ENCODE measurements at places on chromosomes 4 and X.

DNA sequence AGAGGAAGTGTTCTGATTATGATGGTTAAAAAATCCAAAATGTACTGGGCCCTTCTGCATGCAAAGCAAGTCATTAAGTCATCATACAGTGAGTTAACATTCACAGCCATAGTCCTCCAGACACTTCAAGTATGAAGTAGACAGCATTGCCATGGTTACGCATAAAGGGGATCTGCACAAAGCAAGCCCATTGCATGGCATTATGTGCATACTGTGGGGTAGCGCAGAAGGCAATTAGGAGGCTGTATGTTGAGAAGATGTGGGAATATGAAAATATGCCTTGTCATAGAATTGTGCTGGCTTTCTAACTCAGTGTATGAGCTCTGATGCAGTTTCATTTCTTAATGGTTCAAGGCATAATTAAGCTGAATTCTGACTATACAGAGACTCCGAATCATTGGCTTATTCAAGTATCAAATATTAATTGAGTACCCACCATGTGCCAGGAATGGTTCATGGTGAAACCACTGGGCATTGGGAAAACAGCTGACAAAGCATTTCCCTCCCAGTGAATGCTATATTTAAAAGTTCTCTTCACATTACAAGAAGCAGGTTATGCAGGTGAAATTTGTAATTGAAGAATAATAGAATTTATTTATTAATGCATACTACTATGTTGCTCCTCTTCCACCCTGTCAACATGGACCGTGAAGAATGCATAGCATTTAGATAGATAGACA lies 588.9 kb downstream of the ZNF674 start:
- DNase-seq: no peak

GRCh38 chrX:156001667-156002021 lies 4.1 kb downstream of the IL9R start:
- DNase-seq: no peak

- no peak for DNase-seq
Observed at GRCh38 chr4:174928575-174929253, 10.6 kb downstream of the ADAM29 start.

DNA sequence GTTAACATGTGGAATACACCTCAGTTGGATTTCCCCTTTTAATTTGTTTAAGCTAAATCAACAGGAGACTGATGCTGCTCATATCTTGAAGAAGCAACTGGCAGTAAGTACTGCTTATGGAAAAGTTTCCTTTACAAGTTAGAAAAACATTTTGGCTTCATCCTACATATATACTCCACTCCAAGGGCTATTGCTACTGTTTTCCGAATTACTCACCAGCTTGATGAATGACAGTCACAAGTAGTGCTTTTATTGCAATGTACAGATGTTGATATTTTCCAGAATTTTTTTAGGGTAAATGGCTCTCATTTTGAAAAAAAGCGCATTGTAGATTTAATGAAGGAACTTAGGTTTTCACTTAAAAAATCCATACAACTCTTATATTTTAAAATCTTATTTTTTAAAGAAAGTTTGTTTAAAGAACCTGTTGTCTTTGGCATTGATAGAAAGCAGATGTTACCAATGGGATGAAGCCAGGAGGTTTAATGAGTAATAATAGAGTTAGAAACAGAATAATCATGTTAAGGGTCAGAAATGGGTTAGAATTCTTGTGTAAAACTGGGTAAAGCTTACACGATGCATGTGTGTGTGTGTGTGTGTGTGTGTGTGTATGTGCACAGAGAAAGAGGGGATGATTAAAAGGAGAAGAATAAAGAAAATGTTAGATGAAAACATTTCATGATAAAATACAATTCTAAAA lies 272.9 kb downstream of the CFAP299 start:
- no peak for DNase-seq

DNA sequence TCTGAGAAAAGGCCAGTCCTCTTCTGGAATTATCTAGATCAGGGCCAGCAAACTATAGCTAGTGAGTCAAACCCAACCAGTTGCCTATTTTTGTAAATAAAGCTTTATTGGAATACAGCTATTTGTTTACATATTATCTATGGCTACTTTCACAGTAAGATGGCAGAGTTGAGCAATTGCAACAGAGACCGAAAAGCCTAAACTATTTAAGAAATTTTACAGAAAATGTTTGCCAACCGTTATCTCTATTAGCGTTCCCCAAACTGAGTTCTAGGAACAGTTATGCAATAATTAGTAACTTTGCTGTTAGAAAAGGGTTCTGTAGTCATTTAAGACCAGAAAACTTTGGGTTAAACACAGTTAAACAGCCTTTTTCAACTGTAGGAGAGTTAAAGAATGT lies 10.5 kb downstream of the TEX13B start:
- no peak for DNase-seq

GRCh38 chr4:150572704-150573504 lies 9.0 kb upstream of the MAB21L2 start:
- DNase-seq: no peak

GRCh38 chr4:128787509-128788311 lies 21.8 kb upstream of the JADE1 start:
- no peak for DNase-seq

DNA sequence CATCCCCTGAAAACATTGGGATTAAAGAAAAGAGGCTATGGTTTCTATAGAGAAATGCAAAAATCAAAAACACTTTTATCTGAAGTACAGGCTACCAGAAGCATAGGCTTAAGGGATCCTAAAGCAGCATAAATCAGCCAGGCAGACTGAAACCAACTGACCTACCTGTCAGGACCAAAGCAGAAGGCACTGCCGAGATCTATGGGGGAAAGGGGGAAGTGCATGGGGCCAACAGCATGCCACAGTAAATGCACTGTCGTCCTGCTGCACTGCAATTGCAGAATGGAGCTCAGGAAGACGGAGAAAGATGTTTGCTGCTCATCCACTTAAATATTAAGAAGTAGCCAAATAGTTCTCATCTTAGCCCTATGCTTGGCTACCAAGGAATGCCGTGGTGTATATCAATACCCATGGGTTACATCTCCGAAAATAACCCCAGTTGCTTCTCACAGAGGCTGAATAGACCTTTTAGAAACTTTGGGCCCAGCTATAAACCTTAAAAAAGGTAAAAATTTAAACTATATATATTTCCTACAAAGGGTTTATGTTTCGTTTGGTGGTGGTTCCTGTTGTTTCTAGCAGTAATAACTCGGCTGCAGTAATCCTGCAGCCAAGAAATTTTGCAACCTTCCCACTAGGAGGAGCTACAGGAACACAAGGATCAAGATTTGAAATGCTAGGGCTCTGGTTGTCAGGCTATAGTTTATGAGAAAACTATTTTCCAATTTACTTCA lies 312.2 kb upstream of the DIAPH2 start:
- no peak for DNase-seq

GRCh38 chr4:24573582-24573981 lies 10.8 kb downstream of the DHX15 start:
- DNase-seq: no peak

- no peak for DNase-seq
Observed at GRCh38 chr4:143514497-143514896, 995 bp downstream of the SMARCA5 start.

- DNase-seq: no peak
Observed at GRCh38 chr4:119124352-119124751, 11.3 kb upstream of the MYOZ2 start.

- DNase-seq: no peak
Observed at GRCh38 chrX:120791013-120791643, 84.5 kb downstream of the CT47B1 start.

- DNase-seq: no peak
Observed at GRCh38 chr4:144547678-144548298, 98.2 kb upstream of the HHIP start.

DNA sequence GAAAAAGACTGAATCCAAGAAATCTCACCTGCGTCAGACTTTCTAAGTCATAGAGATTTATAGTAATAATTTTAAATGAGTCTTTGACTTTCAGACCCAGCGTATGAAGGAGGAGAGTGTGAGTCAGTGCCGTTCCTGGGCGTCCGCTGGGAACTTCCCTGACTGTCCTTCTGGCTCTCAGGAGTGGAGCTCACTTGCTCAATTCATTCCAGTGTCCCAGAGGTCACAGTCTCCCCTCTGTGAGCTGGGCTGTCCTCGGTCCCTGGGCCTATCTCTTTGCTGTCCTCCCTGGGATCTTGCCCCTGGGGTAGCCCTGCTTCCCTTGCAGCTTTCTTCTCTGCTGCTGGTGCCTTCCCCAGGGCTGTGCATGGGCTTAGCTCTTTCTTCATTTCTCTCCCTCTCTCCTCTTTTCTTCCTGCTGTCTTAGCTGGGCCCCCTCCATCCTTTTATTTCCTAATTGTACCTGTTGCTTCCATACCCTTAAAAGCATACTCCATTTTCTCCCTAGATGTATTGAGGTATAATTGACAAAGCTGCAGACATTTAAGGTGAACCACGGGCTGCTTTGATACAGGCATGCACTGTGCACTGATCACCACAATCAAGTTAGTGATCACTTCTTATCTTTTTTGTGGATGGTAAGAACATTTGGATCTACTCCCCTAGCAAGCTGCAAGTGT lies 11.6 kb downstream of the SORBS2 start:
- no peak for DNase-seq

GRCh38 chrX:41785685-41786084 lies 61.7 kb downstream of the GPR82 start:
- no peak for DNase-seq

DNA sequence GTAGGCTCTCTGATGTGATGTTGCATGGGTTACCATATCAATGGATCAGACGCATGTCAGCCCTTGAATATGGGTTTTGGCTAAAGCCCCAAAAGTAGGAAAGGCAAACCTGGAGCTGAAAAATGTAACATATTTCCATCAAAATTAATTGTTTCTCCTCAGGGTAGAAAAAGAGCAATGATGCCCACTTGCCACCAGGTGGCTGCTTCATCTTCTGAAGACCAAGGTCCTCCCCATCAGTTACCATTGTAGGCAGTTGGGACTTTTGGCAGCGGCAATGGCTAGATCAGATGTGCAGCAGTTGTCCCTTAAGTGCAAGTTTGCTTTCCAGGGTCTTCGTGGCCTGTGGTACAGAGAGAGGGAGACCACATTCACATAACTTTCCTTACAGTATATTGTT lies 118.2 kb downstream of the NAF1 start:
- no peak for DNase-seq

- DNase-seq: no peak
Observed at GRCh38 chr4:26060286-26060685, 146.3 kb downstream of the SMIM20 start.

GRCh38 chrX:18966624-18967023 lies 17.3 kb downstream of the PHKA2 start:
- DNase-seq: no peak

DNA sequence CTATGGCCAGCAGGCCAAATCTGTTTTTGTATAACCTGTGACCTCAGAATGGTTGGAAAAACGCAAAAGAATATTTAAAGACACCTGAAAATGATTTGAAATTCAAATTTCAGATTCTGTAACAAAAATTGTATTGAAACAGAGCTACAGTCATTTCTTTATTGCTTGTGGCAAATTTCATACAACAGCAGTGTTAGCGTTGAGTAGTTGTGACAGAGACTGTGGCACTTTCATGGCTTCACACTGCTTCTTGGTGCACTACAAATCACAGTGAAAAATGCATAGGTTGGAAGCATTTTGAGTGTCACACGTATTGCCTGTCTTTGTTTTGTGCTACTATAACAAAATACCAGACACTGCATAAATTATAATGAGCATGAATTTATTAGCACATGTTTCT lies 12.2 kb upstream of the PARM1 start:
- no peak for DNase-seq

- no peak for DNase-seq
Observed at GRCh38 chrX:112846187-112846586, 5.6 kb upstream of the AMOT start.

DNA sequence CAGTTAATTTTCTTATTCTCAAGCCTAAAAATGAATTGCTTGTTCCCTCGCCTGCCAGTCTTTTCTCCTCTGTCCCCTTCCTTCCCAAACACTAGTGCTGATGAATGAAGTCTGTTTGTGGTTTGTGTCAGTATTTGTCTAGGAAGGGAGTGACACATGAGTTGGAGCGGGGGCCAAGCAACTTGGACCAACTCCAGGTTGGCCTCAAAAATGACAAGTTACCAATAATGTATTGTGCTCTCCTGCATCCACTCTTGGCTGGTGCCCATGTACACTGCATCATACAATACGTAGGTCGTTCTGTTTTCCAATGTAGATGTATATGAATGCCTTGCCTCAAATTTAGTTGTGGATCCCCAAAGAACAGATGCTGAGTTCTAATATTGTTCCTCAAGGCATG lies 223.0 kb upstream of the GPC4 start:
- DNase-seq: no peak

DNA sequence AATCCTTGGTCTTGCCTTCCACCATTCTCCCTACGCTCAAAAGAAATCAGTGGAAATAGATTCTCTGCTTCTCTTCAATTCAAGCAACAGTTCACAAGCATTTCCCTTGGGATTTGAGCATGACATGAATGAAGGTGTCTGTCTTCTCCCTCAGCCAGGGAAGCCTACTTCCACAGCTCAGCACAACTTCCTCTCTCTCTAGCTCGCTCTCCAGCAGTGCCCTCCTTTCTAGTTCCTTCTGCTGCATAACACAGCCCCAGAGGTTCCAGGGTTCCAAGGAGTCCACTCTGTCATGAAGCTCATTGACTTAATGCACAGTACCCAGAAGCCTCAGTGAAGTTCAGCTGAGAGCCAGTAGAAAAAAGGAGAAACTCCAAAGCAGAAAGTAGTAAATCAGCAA lies 81.3 kb downstream of the PLS3 start:
- no peak for DNase-seq

- DNase-seq: no peak
Observed at GRCh38 chr4:34709564-34709963, 1534.8 kb downstream of the ARAP2 start.

DNA sequence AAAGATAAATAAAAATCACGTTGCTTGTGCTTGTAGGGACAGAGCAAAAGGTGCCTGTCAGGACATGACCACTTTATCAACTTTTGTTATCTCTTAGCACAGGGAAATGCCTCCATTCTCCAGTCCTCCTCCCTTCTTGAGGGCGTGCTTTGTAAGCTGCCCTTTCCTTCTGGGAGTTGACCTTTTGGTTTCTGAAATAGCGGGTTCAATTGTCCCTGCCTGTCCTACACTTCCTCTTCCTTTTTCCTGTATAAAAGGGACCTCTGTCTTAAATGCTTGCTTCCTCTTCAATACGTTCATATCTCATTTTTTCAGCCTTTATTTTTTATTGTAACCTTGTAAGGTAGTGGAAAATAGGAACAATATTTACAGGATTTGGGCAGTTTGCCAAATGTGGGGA lies 153.5 kb downstream of the SH3BGRL start:
- DNase-seq: no peak

DNA sequence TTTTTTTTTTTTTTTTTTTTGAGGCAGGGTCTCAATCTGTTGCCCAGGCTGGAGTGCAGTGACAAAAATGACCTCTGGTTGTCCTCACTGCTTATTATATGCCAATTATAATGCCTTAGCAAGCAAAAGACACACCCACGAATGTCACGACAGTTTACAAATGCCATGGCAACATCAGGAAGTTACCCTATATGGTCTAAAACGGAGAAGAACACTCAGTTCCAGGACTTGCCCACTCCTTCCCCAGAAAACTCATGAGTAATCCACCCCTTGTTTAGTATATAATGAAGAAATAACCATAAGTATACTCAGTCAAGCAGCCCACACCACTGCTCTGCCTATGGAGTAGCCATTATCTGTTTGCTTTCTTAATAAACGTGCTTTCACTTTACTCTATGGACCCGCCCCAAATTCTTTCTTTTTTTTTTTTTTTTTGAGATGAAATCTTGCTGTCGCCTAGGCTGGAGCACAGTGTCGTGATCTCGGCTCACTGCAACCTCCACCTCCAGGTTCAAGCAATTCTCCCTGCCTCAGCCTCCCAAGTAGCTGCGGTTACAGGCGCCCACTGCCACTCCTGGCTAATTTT lies 106.2 kb downstream of the SMIM20 start:
- DNase-seq: no peak
